ENCODE measurements at places on chromosomes 3 and 15. TPM values are rescaled to one million over a fixed set of nuclear protein-coding genes. Genes with fewer than 3 reads are reported as not detected.
A peak's percentile ranks its signal among the peaks of the same experiment; 100 is the strongest.

GOLGA8S gene
- not detected for total RNA-seq

GRCh38 chr3:143586576-143586975 is 261.7 kb downstream of the SLC9A9 start:
- peak; percentile 20 for DNase-seq

- DNase-seq: no peak
These were observed 308.0 kb upstream of the THRB start for GRCh38 chr3:24802614-24803013.

DNA sequence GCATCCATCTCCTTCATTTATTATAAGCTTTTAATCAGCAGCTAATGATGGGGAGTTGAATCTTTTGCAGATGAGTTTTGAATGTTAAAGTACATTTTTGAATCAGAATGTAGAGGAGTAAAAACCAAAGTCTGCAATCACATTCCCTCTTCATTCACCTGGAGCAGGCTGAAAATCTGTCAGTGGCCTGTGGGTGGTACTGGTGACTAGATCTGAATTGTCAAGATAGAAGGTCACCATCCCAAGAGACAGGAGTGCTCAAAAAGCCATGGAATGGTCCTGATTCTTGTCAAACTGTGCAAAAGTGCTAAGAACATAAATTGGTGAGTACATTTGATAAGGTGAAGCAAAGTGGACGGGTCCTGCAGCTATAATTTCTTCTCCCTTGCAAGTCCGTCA is 881.3 kb upstream of the NR2F2 start:
- DNase-seq: no peak

RUBCN gene
- total RNA-seq: 22.1 TPM

ATP13A4 gene
- total RNA-seq: 0.32 TPM

DNA sequence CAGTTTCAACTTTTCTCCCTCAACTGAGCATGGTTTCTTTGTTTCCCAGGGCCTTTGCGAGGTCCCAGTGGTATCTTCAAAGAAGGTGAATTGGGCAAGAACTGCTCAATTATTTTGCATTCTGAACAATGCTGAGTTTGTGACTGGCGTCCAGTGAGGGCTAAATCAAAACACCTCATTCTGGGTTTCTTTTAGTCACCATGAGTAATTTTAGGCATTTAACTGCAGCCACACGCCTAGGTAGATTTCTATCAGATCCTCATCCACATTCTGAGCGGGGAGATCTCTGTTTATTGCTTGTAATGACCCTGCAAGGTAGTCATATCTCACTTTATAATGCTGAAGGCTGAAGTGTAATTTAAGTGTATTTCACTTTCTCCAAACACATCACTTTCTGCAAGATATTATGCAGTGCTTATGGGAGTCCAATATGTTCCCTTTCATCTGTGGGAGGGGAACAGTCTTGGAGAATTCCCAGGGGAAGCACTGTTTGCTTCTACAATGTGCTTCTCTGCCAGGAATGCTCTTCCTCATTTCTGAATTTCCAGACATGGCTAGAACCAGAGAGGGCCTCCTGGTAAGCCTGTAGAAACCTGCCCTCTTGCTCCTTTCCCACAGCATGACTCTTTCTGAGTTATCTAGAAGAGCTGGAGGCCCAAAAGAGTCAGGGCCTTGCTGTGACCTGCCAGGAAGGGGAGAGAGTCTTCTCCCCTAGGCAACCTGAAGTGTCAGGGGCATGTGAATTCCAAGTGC is 91.7 kb downstream of the FRMD4B start:
- no peak for DNase-seq

- DNase-seq: peak; percentile 44
These were observed 700.3 kb downstream of the TUSC7 start for GRCh38 chr3:117409701-117410459.

- DNase-seq: peak; percentile 49
These were observed 716 bp downstream of the CPEB1 start for GRCh38 chr15:82646250-82647044.

GRCh38 chr15:99925661-99926461 is 192.6 kb upstream of the LYSMD4 start:
- DNase-seq: peak; percentile 54

POC1A gene
- total RNA-seq: 18.7 TPM

DNA sequence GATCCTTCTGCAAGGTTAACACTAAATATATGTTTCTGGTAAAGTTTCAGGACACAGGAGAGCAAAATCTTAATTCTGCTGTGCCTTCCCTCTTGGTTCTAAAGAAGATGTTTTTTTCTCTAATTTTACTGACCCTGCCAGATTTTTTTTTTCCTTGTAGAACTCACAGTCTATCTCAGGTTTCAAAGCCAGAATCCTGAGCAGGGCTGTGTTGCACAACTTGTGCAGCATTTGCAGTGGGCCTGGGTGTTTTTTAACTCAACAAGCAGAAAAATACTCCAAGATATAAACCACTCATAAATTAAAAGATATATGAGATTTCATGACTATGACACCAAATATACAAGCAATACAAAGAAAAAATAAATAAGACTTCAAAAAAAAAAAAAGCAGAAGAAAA is 40.2 kb upstream of the ARF4 start:
- DNase-seq: no peak

GRCh38 chr15:38873158-38873557 is 308.5 kb upstream of the RASGRP1 start:
- DNase-seq: no peak

- no peak for DNase-seq
These were observed 469 bp downstream of the ZNF770 start for GRCh38 chr15:34987609-34988026.

PRRT3 gene
- 11.6 TPM for total RNA-seq

- DNase-seq: no peak
These were observed 7.0 kb downstream of the MELTF start for GRCh38 chr3:197022405-197023231.

GRCh38 chr3:172357850-172358754 is 90.2 kb downstream of the GHSR start:
- no peak for DNase-seq

GRCh38 chr3:183800243-183800863 is 25.0 kb downstream of the MAP6D1 start:
- DNase-seq: no peak

C3orf80 gene
- total RNA-seq: not detected

CPLX3 gene
- total RNA-seq: not detected

BSN gene
- 0.17 TPM for total RNA-seq

GRCh38 chr3:117793622-117794265 is 1084.2 kb downstream of the TUSC7 start:
- DNase-seq: no peak

DNA sequence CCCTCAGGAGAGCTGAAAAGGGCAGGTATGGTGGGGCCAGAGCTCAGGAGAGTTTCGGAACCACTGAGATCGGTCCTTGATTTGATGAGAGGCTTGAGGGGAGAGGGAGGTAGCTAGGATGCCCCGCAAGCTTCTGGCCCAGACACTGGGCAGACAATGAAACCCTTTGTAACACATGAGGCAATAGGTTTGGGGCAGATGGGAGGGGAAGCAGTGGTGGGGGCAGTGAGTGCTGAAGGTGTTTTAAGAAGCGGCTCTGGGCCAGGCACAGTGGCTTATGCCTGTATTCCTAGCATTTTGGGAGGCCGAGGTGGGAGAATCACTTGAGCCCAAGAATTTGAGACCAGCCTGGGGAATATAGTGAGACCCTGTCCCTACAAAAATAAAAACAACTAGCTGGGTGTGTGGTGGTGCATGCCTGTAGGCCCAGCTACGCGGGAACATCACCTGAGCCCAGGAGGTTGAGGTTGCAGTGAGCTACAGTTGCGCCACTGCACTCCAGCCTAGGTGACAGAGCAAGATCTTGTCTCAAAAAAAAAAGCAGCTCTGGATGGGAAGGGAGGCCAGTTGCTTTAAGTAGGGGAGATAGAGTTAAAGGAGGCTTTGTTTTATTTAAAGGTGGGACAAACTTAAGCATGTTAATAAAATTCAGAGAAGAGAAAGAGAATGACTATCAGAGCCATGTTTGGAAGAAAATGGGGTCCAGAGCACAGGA is 9.6 kb upstream of the SNX22 start:
- no peak for DNase-seq

GRCh38 chr3:127809211-127809610 is 13.1 kb downstream of the MGLL start:
- DNase-seq: no peak

GRCh38 chr15:62559381-62559733 is 394.3 kb upstream of the C2CD4B start:
- no peak for DNase-seq

SLMAP gene
- total RNA-seq: 36.4 TPM

DNA sequence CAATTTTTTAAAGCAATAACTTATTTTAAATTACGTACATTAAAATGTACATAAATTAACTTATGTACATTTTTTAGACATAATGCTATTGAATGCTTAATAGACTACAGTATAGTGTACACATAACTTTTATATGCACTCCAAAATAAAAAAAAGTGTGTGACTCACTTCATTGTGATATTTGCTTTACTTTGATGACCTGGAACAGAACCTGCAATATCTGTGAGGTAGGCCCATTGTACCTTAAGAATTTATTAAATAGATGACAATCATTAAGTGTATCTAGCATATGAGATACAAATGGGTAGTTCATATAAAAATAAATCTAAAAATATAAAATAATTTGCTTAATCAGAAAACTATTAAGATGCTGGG is 276.7 kb downstream of the NFKBIZ start:
- DNase-seq: no peak

IL12A gene
- 0.77 TPM for total RNA-seq

GOLGA8Q gene
- total RNA-seq: not detected

NECTIN3 gene
- 71.5 TPM for total RNA-seq

DNA sequence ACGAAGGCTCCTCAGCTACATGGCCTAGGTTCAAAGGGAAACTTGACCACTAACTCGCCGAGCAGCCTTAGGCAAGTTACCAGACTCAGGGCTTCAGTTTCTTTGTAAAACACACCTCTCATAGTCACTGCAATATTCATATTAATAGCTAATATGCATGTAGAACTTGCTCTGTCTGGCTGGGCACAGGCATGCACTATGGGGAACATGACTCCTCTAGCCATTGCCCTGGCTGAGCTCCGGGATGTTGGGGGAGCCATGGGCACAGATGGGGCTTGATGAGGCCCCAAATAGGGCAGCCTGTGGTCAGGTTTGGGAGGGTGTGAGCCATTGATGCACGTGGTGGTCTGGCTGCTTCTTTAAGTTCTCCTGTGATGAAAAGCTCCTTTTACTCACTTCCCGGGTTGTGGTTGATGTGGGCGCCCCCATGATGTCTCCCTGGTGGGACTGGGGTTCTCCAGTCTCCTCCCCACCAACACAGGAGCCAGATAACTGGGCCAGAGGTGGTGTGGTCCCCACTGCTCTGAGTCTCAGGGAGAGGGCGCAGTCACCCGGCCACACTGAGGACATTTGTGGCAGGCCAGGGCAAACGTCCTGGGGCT is 29.4 kb upstream of the DUSP7 start:
- no peak for DNase-seq

- peak; percentile 53 for DNase-seq
These were observed 431.0 kb upstream of the ATP10A start for GRCh38 chr15:26294059-26294689.

- no peak for DNase-seq
These were observed 97.3 kb upstream of the LRRN1 start for GRCh38 chr3:3701949-3702348.

SEMA3G gene
- total RNA-seq: 3.4 TPM

DNA sequence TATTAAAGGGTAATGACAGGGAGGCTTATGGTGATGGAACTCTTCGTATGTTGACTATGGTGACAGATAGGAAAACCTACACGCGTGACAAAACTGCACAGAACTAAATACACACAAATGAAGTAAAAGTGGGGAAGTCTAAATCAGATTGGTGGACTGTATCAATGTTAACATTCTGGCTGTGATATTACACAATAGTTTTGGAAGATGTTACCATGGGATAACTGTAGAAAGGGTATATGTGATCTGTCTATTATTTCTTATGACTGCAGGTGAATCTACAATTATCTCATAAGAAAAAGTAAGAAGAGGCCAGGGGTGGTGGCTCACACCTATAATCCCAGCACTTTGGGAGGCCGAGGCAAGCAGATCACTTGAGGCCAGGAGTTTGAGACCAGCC is 9.1 kb downstream of the HIGD2B start:
- no peak for DNase-seq

MINDY2 gene
- 15.4 TPM for total RNA-seq

POTEB gene
- not detected for total RNA-seq

- no peak for DNase-seq
These were observed 150.1 kb downstream of the FGF12 start for GRCh38 chr3:192577271-192577670.

GRCh38 chr3:47588053-47588452 is 9.4 kb upstream of the CSPG5 start:
- no peak for DNase-seq

GRCh38 chr15:69529141-69529540 is 76.5 kb downstream of the RPLP1 start:
- no peak for DNase-seq

KNSTRN gene
- 129 TPM for total RNA-seq

DNA sequence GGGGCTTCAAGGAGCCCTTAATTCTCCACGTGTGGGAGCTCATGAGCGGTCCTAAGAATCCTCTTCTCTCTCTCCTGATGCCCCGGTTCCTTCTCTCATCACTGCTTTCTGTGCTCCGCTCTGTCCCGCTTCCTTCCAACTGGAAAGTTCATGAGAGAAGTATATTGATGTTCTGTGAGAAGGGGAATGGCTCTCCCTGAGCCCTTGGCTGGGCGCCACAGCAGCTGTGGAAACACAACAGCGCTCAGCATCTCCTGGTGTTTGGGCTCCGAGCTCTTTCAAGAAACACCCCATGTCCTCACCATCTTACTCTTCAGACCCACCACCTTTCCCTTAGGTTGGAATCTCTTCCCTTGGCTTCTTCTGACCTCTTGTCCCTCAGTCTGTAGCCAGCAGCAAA is 161.7 kb downstream of the VGLL4 start:
- DNase-seq: no peak

GRCh38 chr3:86913160-86913559 is 77.8 kb downstream of the VGLL3 start:
- DNase-seq: no peak

TMCO5A gene
- not detected for total RNA-seq

RSL24D1 gene
- 192 TPM for total RNA-seq

DNA sequence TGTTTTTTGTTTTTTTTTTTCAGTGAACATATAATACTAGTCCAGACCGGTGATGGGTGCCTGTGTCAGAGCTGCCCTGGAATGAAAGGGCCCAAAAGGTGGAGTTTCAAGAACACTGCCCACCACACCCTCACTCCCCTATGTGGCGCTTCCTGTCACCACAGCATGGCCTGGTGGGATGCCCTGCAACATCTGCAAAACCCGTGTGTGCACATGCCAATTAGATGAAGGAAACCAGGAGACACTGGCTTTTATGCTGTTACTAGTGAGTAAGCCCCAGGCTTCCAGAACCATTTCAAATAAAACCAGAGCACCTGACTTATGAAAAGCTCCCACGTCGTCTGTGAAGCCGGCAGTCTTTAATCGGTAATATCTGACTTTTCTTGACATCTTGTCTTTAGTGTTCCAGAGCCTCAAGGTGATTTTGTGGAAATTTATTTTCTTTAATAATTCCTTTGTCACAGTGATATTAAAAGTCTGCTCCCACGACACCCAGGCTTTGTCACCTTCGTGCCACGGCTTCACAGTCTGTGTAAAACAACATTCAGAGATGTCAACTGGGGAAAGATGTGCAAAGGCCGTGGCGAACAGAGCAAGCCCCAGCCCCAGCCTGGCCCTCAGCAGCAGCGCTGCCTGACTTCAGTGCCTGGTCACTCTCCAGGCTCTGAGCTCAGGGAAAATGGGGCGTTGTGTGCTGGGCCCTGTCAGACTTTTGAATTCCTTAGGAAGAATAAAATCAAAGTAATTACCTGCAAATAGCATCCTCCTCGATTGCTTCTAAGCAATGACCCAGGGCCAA is 6.4 kb downstream of the CFAP92 start:
- DNase-seq: no peak

MESP2 gene
- not detected for total RNA-seq

PLSCR5 gene
- total RNA-seq: not detected

GOLGA8T gene
- not detected for total RNA-seq
